ENCODE measurements at places on chromosomes 7 and 10. TPM values are rescaled to one million over a fixed set of nuclear protein-coding genes. Genes with fewer than 3 reads are reported as not detected.
A peak's percentile ranks its signal among the peaks of the same experiment; 100 is the strongest.

Gene FGF8
- polyA plus RNA-seq, result 1.1 TPM

DNA sequence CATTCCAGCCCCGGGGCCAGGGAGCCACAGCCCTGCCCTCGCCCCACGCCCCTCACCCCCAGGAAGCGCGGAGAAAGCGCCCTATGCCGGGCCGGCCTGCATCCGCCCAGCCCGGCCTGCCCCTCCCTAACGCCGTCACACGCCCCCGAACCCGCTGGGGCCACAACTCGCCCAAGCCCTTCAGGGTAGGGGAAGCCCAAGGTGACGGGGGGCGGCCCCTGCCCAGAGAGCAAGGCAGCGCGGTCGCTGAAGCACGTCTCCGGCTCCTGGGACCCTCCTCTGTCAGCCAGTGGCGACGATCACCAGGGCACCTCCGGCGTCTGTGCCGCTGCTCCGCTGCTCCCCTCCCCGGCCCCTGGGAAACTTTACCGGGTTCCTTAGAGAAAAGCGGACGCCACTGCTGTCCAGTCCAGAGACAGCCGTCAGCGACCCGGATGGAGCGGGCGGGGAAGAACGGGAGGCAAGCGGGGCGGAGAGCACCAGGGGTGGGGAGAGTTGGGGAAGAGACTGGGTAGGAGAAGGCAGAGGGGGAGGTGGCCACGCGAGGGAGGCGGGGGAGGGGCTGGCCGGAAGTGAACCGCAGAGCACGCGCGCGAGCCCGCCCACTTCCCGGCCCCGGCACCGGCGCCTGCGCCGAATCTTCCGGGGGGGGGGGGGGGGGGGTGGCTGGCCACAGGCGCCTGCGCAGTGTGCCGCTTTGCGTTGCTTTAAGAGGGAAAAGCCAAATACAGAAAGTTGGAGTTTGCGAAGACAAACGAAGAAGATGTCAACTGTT lies at the start of gene HERC4:
HERC4 (minus strand) TSS at position 509 of the 775 bp plus-strand sequence. CDS start 2,175 bp downstream, outside the sequence.
- no peaks in the 10 kb centered on the region for H3K4me1 ChIP-seq
- H3K36me3 ChIP-seq, result peaks cover 19% of the 10 kb centered on the region
- peak within 1 kb of the TSS; percentile 92 for H3K4me3 ChIP-seq
- H3K27ac ChIP-seq, result peak within 1 kb of the TSS; percentile 70
- no peaks in the 10 kb centered on the region for H3K27me3 ChIP-seq
- DNase-seq, result peak; percentile 66

DNA sequence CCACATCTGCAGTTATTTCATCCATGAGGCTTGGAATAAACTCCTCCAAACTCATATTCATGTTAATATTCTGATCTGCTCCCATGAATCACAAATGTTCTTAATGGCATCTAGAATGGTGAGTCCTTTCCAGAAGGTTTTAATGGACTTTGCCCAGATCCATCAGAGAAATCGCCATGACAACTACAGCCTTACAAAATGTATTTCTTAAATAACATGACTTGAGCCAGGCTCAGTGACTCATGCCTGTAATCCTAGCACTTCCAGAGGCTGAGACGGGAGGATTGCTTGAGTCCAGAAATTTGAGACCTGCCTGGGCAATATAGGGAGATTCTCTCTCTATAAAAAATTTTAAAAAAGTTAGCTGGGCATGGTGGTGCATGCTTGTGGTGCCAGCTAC lies 102.1 kb upstream of the TMEM168 start:
- DNase-seq, result no peak
- H3K4me3 ChIP-seq, result no peak overlapping the region
- no peaks in the 10 kb centered on the region for H3K27me3 ChIP-seq

DNA sequence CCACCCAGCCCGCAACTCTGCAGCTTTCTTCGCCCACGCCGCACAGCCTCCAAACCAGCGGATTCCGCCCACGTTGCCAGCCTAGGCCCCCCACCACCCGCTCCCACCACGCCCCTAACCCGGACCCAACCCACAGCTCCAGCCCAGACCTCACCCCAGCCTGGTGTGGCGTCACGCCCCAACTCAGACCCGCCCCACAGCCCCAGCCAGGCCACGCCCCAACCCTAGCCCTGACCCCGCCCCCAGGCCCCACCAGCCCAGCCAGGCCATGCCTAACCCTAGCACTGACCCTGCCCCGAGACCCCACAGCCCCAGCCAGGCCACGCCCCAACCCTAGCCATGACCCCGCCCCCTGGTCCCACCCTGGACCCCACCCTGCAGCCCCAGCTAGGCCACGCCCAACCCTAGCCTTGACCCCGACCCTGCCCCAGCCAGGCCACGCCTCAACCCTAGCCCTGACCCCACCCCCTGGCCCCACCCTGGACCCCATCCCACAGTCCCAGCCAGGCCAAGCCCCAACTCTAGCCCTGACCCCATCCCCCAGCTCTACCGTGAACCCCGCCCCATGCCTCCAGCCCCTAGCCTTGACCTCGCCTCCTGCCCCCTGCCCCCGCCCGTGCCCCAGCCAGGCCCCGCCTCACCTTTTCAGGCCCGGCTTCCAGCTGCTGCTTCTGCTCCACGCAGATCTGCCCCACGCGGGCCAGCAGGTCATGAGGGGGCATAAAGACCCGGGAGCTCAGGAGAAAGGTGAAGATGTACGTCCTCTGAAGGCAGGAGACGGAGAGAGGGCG lies 64.0 kb downstream of the RASGEF1A start:
- no peaks in the 10 kb centered on the region for H3K4me1 ChIP-seq
- peaks cover 6% of the 10 kb centered on the region for H3K36me3 ChIP-seq
- H3K4me3 ChIP-seq, result peak overlapping the region; percentile 71
- no peaks in the 10 kb centered on the region for H3K27me3 ChIP-seq

DNA sequence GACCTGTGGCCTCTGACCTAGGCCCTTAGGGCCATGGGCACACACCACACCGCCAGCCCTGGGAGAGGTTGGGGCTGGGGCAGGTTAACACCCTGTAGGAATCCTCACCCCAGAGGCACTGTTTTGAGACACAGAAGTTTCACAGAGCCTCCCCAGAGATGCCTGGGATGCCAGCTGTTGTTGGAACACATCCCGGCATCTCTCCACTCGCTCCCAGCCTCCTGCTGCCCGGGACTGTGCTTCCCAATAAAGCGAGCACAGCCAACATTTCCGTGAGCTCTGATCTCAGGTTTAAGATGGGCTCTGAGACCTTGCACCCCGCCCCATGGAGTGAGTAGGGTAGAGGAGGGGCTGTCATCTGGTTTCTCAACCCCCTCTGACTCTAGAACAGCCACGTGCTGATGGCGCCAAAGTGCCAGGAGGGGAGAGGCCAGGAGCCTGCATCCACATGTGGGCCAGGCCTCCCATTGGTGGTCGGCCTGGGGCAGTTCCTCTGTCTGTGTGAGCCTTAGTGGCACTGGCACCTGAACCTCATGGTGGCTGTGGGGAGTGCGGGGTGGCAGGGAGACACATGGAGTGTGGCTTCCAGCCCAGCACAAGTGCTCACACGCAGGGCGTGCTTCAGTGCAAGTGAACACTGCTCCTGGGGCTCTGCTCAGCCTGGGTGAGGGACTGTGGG lies 54.7 kb downstream of the RASGEF1A start:
- no peak overlapping the region for H3K4me3 ChIP-seq
- no peaks in the 10 kb centered on the region for H3K27me3 ChIP-seq
- H3K27ac ChIP-seq, result no peak overlapping the region
- no peaks in the 10 kb centered on the region for H3K4me1 ChIP-seq
- no peak for DNase-seq

Gene SNX10
- 4.4 TPM for polyA plus RNA-seq

GRCh38 chr7:45654341-45654740 lies 80.2 kb downstream of the ADCY1 start:
- DNase-seq, result no peak
- H3K36me3 ChIP-seq, result no peaks in the 10 kb centered on the region

DNA sequence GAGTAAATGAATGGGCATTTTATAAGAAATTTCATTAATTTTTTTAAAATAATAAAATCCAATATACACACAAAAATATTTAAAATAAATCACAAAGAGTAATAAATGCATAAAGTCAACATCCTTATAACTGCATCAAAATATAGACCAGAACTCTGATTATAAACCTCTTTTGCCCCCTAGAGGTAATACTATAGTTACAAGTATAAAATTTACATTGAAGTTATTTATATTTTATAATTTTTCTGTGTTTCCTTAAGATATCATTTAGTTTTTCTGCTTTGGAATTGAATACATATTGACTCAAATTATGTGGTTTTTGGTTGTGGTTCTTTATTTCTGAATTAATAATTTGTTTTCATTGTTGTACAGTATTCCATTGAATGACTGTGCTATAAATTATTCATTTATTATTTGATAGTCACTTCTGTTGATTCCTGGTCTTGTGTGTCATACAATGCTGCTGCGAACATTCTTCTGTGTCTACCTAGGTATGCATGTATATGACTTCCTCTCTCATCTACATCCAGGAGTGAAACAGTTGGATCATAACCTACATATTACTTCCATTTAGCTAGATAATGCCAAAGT lies 673.6 kb downstream of the IPMK start:
- H3K4me3 ChIP-seq, result no peak overlapping the region
- no peak for DNase-seq
- no peaks in the 10 kb centered on the region for H3K36me3 ChIP-seq
- H3K27me3 ChIP-seq, result no peaks in the 10 kb centered on the region

Measured in H1 (cell line).